ENCODE measurements at places on chromosomes 4 and X.

GRCh38 chr4:79652738-79653137 is 244.7 kb upstream of the GK2 start:
- no peak for DNase-seq

GRCh38 chr4:159018062-159018629 is 84.7 kb upstream of the RAPGEF2 start:
- no peak for DNase-seq

- DNase-seq, result no peak
Measured at GRCh38 chrX:129754056-129755024, 15.6 kb downstream of the XPNPEP2 start.

DNA sequence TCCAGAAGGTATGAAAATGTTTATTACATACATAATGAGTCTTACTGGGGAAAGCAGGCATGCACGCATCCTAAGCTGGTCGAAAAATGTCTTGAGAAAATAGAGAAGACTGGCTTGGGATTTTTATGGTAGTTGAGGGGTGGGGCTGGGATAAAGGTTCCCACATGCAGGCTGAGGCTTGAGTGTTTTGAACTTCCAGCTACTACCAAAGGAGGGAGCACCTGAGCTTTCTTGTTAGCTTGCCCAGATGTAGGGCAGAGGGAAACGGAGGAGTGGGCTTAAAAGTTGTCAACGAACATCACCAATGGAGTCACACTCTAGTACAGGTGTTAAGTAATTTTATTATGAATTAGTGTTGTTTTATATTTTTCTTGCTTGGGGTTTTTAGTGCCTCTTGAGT is 39.6 kb upstream of the SRPX start:
- DNase-seq, result no peak

DNA sequence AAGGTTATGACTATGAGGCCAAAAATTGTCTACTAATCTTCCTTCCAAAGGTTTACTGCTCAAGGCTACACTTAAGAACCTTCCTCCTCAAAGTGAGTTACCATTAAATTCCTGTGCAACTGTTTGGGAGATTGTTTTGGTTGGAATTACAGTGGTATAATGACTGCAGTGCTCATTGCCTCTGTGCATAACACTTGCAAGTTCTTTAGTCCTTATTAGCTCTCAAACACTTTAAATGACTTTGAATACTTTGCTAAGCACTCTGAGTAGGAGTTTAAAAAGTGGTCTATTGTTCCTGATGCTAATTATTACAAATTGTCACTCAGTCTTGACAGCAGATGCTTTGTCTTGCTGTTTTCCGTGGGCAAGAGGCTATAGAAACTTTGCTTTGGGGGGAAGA is 422.8 kb upstream of the PABPC4L start:
- no peak for DNase-seq

DNA sequence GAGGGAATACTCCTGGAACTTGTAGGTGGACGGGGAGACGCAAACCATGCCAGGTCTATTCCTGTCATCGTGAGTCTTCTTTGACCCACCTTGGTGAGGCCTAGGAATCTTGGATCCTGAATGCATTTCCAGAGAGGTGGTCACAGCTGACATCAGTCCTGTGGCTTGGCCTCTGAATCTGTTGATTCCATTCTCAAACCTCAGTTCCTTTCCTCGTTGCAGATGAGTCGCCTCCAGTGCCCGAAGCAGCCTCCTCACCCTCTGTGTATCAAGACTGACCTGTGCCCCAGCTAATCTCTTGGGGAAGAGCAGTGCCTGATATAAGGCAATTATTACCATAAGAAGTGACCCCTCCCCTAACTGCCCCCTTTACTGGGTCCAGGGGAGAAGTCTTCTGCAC is 118.1 kb downstream of the SMIM20 start:
- no peak for DNase-seq

DNA sequence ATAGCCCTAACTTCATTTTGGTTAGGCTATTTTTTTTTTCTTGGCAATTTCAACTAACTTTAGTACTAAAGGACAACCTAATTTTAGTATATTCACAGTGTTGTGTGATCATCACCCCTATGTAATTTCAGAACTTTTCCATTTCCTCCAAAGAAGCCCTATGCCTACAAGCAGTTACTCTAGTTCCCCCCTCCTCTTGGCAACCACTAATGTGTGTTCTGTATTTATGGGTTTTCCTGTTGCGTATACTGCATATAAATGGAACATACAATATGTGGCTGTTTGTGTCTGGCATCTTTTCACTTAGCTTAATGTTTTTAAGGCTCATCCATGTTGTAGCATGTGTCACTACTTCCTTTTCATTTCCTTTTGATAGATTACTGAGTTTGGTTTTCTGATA is 57.6 kb downstream of the N4BP2 start:
- DNase-seq, result no peak

- peak; percentile 14 for DNase-seq
Measured at GRCh38 chrX:71366674-71367256, 608 bp downstream of the TAF1 start.

DNA sequence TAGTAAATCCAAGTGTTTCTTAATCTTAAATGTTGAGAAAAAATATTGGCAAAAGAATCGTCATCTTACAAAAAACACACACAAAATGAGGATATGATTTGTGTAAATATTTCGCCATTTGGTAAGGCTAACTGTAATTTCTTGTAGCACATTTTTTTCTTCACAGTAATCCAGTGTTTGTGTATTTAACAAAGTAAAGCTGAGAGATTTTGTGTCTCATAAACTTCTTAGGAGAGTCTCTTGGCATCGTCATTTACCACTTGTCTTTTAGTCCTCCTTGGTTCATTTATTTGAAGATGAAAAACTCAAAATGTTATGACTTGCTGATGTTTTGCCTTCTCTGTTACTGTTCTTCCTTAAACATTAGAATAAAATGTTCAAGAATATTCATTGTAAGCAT is 326.7 kb upstream of the PITX2 start:
- DNase-seq, result no peak

- DNase-seq, result no peak
Measured at GRCh38 chrX:106959901-106960300, 39.7 kb downstream of the CLDN2 start.

- no peak for DNase-seq
Measured at GRCh38 chrX:8692871-8693270, 39.1 kb downstream of the ANOS1 start.

- no peak for DNase-seq
Measured at GRCh38 chr4:170729897-170730296, 640.1 kb upstream of the AADAT start.

DNA sequence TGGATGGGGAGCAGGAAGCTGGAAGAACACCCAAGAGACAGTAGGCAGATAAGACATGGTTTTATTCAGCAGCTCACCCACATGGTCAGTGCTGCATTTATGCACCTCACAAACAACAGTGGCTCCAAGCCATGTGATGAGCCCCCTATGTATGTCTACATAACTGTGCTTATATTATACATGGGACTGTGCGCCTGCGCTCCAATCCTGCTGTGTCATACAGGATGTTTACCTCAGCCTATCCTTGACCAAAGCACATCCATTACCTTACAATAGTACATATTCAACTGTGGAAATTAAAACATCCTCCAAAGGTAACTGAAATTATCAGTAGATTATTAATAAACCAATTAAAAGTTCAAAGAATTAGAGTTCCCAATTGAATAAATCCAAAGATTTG is 44.1 kb upstream of the SGMS2 start:
- DNase-seq, result no peak

- DNase-seq, result no peak
Measured at GRCh38 chr4:44916411-44916810, 190.1 kb upstream of the GNPDA2 start.

- DNase-seq, result no peak
Measured at GRCh38 chrX:44875185-44875489, 2.1 kb downstream of the KDM6A start.

- DNase-seq, result no peak
Measured at GRCh38 chrX:65509400-65509799, 25.2 kb downstream of the LAS1L start.
